Natural killer cell (primary cell): ENCODE measurements at places on chromosomes 2 and 18. TPM values are rescaled to one million over a fixed set of nuclear protein-coding genes. Genes with fewer than 3 reads are reported as not detected.

DNA sequence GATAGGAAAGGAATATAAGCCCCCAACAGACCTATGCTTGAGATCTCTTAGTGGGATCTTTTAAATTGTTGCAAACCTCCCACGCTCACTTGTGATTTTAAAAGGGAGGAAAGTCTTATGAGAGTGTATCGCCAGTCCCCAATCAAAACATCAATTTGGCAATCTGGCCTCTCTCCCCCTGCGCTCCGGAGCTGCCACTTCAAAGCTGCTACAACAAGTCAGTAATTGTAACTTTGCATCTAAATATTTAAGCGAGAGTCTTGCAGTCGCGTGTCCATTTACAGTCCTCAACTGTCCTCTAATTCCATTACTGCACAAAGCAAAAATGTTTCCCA is 8.4 kb downstream of the PAX3 start:
- H3K36me3 ChIP-seq: no peaks in the 10 kb centered on the region
- H3K27me3 ChIP-seq: peaks cover 57% of the 10 kb centered on the region
- peaks cover 6% of the 10 kb centered on the region for H3K4me1 ChIP-seq
- no peak overlapping the region for H3K4me3 ChIP-seq
- no peak overlapping the region for H3K27ac ChIP-seq
- DNase-seq: no peak

The OSBPL1A gene
- total RNA-seq: 32.5 TPM

The SLC9A4 gene
- total RNA-seq: not detected

- no peaks in the 10 kb centered on the region for H3K36me3 ChIP-seq
- H3K27me3 ChIP-seq: no peaks in the 10 kb centered on the region
- no peak overlapping the region for H3K4me3 ChIP-seq
- H3K4me1 ChIP-seq: no peaks in the 10 kb centered on the region
- H3K27ac ChIP-seq: no peak overlapping the region
Measured at GRCh38 chr2:163123526-163123925, 285.0 kb upstream of the KCNH7 start.

The TPO gene
- not detected for total RNA-seq

The RELCH gene
- total RNA-seq: 63.9 TPM

DNA sequence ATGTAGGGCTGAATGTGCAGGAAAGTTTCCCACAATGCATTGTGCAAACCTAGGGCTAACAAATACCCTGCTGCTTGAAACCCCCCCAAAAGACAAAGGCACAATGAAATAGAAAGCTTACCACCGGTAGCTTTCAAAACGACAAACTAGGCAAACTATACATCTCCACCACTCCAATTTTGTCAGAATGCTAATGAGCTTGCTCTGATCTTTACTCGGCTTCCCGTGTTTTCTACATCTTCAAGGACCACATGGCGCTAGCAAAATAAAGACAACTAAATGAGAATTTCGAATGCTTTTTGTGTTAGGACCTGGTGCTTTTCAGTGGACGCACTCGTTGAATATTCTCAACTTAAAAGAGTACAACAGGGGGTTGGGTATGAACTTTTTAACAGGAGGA is 37.2 kb upstream of the OTX1 start:
- H3K4me1 ChIP-seq: no peaks in the 10 kb centered on the region
- no peak overlapping the region for H3K4me3 ChIP-seq
- no peaks in the 10 kb centered on the region for H3K36me3 ChIP-seq
- DNase-seq: no peak
- H3K27ac ChIP-seq: no peak overlapping the region

DNA sequence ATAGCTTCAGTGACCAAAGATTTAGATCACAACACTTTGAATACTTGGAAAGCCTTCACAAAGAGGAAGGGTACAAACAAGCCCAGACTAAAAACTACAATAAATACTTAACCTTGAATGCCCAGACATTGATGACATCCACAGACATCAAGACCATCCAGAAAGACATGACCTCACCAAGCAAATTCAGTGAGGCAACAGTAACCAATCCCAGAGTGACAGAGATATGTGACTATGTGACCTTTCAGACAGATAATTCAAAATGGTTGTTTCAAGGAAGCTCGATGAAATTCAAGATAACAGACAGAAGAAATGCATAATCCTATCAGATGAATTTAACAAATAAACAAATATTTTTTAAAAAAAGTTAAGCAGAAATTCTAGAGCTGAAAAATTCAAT is 19.9 kb upstream of the EVA1A start:
- H3K27me3 ChIP-seq: no peaks in the 10 kb centered on the region
- no peaks in the 10 kb centered on the region for H3K36me3 ChIP-seq
- no peak for DNase-seq
- H3K4me3 ChIP-seq: no peak overlapping the region
- H3K27ac ChIP-seq: no peak overlapping the region

DNA sequence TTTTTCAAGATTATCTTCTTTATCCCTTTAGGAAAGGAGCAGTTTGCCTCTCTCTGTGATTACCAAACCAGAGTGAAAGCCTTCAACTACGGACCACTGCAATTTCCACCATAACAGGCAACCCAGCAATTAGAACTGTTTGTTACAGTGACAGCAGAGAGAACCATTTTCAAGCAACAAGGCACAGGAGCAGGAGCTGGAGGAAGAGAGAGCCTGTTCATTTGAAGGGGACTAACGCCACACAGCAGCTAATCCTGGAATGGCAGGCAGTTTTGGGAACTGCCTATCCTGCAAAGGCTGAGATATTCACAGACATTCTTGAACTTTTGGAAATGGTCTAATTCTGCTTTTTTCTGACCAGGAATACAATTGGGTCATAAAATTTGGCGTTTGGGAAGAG is 1541.9 kb upstream of the PIK3C3 start:
- no peak overlapping the region for H3K27ac ChIP-seq
- H3K4me3 ChIP-seq: no peak overlapping the region
- no peaks in the 10 kb centered on the region for H3K36me3 ChIP-seq
